ENCODE measurements at places on chromosomes 6 and 20.

- ATAC-seq: no peak
These were observed 76.3 kb downstream of the CDK19 start for GRCh38 chr6:110738899-110739365.

DNA sequence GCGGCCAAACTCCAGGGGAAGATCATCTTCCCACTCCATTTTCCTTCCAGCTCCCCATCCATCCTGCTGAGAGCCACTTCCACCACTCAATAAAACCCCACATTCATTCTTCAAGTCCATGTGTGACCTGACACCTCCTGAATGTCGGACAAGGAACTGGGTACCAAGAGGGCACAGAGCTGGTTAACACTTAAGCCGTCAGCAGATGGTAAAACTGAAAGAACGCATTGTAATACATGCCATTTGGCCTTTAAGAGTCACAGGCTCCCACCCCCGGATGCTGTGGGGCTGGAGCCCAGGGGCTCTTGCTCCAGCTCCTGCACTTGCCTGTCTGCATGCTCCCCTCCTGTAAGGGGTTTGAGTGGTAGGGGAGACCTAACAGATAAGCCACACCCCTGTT is 753.9 kb downstream of the COL12A1 start:
- no peak for ATAC-seq

DNA sequence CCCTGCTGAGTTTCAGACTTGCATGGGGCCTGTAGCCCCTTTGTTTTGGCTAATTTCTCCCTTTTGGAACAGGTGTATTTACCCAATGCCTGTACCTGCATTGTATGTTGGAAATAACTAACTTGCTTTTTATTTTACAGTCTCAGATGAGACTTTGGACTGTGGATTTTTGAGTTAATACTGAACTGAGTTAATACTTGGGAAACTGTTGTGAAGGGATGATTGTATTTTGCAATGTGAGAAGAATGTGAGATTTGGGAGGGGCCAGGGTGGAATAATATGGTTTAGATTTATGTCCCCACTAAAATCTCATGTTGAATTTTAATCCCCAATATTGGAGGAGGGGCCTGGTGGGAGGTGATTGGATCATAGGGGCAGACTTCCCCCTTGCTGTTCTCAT is 99.1 kb upstream of the IRAK1BP1 start:
- no peak for ATAC-seq

DNA sequence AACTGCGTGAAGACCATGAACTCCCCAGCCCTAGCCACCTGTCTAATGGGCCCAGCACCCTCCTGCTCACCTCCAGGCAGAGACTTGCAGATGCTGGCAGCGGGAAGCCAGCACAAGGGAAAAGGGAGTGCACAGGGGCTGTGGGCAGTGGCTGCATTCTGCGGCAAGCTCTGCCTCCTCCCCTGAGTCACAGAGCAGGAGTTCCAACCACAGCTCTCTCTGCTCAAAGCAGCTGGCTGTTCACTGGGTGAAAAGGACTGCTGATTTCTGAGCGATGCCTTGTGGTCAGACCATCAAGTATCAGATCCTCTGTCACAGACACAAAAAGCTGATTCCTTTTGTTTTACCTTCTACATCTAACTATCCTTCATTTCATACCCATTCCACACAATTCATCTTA is 10.5 kb downstream of the NKX2-2 start:
- no peak for ATAC-seq

DNA sequence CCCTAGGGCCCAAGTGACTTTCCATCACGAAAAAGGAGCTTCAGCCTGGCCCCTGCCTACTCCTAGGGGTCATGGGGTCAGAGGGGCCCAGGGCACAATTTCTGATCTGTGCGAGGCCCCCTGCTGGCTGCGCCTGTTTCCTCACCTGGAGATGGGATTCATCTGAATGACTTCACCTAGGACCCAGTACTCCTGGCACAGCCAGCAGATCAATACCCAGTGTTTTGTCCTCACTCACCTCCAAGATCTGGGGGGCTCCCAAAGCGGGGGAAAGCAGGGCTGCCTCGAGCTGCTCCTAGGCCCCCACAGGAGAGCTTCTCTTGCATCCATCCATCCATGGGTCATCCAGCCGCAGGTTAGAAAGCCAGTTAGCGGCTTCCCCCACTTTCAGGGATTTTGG is 33.8 kb downstream of the CD40 start:
- ATAC-seq: no peak

GRCh38 chr20:47196091-47197081 is 160.1 kb downstream of the ZMYND8 start:
- peak; percentile 94 for ATAC-seq

GRCh38 chr6:12661432-12662089 is 55.0 kb upstream of the PHACTR1 start:
- no peak for ATAC-seq

- ATAC-seq: no peak
These were observed 686.1 kb downstream of the HACE1 start for GRCh38 chr6:104173668-104174067.

DNA sequence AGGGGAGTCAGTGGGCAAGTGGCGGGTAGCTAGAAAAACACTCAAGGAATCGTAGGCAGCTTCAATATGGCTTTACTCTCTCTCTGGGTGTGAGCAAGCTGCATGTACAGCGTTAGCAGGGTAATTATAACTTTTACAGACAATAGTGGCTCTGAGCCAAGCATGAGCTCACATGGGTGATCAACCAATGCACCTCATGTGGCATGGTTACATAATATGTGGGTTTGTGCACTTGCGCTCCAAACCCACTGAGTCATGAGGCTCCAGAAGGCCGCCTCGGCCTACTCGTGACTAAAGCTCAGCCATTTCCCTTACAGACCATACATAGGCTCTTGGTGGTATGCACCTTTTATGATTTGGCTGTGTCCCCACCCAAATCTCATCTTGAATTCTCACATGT is 78.4 kb upstream of the FBXL4 start:
- ATAC-seq: no peak

DNA sequence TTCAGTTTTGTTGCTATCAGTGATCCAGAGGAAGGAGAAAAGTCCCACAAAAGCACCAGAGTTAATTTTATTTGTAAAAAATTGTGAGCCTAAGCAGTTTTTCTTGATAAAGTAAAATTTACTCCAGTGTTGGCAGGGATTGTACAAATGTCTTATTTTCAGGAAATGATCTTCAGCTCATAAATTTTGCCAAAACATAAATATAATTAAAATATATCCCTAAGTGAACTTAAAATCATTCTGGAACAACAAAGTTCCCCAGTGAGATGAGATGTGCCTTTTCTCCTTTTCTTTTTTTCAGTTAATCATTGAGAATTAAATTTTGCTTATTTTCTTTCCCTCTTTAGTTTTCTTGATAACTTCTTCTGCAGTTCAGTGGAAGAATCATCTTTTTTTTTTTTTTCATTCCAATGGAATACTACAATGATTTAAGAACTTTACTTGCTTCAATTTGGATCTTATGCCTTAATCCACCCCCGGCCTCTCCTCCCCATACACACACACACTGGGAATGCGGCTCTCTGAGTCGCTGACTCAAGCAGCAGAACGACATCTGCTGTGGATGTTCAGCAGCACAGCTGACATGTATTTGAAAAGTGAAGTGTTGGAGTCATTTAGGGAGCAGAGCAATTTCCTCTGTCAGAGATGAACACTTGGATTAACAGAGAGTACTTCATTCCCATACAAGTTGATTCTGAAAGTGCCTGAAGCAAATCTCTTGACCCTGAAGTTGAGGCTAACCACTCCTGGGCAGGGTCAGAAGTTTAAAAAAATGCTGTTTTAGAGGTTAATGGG is 27.7 kb upstream of the LAMA4 start:
- ATAC-seq: peak; percentile 99

DNA sequence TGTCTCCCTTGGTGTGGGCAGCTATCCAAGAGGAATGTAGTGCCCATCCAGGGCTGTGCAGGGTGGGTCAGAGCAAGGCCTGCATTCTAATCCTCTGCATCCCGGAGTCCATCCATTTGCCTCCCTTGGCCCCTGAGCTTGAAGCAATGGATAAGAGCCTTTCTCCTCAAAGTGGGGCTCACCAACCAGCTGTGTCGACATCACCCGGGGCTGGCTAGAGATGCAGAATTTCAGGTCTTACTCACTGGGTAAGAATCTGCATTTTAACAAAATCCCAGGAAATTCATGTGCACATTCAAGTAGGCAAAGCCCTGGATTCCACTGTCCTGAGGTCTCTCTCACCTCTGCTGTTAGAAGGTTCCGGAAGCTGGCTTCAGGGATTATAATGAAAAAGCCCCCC is 95.3 kb downstream of the MDGA1 start:
- ATAC-seq: no peak

DNA sequence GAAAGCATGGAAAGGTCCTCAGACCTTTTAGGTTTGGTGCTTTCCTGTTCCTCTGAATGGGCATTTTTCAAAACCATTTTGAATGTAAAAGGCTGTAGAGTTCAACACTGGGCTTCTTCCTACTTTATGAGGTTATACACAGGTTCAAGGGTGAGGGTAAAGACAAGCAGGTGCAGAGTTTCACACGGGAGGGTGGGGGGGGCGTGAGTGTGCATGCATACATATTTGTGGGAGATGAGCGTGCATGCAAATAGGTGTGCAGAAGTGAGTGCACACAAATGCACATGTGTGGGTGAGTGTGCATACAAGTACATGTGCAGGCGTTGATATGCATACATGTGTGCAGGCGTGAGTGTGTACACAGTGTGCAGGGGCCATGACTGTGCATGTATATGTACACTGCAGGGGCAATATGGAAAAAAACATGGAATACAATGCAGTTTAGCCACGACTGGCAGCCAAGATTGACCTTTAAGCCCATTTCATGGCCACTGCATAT is 183.1 kb downstream of the GMPR start:
- ATAC-seq: no peak

- ATAC-seq: no peak
These were observed 644.3 kb downstream of the KIF16B start for GRCh38 chr20:15928946-15929345.

DNA sequence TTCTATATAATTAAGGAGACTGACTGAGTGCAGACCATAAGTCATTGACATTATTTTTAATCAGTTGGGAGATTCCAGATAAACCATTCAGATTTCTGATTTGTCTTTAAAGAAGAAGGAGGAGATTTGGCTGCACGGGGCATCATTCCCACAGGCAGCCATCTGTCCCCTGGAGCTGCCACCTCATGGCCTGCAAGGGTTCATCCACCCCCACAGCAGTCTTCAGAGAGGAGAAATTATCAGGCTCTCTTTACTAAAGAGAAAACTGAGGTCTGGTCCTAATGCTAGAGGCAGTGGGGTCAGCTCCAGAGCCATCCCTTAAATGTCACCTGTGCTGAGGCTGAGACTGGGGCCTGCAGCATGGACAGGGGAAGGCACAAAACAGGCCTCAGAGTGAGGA is 501.3 kb upstream of the SULF2 start:
- ATAC-seq: no peak

DNA sequence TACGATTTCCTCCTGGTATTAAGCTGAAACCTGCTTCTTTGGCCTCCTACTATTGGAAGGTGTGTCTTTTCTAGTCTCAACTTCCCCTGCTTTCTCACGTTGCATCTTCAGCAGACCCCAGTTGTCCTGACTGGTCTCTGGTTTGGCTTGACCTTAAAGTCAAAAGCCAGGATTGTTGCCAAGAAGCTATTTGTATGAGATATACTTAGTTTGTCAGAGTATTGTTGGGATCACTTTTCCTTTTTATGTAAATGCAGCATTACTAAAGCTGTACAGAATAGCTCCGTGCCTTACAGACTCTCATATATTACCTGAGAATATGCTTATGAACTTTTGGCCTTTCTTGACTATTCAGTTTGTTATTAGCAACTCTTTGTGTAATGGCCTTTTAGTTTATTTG is 61.1 kb downstream of the TSPYL4 start:
- ATAC-seq: no peak

GRCh38 chr6:138157986-138158638 is 3.6 kb upstream of the ARFGEF3 start:
- no peak for ATAC-seq

DNA sequence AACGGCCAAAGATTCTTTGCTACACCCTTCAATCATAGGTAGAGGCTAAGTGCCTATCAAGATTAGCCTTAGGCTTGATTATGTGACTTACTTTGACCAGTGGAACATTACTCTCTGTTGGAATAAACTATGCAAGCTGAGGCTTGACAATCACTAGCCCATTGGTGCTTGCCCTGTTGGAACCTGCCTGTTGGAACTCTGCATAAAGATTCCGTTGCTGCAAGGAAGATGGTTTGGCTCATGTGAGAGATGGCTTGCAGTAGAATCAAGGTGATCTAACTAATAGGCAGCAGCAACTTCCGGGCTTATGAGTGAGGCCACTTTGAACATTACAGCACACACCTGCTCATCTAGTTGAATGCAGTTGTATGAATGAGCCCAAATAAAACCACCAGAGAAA is 227.7 kb upstream of the TSHZ2 start:
- no peak for ATAC-seq

- no peak for ATAC-seq
These were observed 482.7 kb upstream of the CITED2 start for GRCh38 chr6:139857143-139857542.

GRCh38 chr6:37820718-37821079 is 1.2 kb downstream of the ZFAND3 start:
- ATAC-seq: no peak

GRCh38 chr6:52457096-52457495 is 37.0 kb downstream of the EFHC1 start:
- no peak for ATAC-seq

- peak; percentile 8 for ATAC-seq
These were observed 347.7 kb downstream of the BCKDHB start for GRCh38 chr6:80454197-80454596.

- ATAC-seq: no peak
These were observed 36.2 kb downstream of the JAG1 start for GRCh38 chr20:10637563-10637962.

- ATAC-seq: peak; percentile 77
These were observed 212.6 kb downstream of the MOXD1 start for GRCh38 chr6:132188556-132189264.

DNA sequence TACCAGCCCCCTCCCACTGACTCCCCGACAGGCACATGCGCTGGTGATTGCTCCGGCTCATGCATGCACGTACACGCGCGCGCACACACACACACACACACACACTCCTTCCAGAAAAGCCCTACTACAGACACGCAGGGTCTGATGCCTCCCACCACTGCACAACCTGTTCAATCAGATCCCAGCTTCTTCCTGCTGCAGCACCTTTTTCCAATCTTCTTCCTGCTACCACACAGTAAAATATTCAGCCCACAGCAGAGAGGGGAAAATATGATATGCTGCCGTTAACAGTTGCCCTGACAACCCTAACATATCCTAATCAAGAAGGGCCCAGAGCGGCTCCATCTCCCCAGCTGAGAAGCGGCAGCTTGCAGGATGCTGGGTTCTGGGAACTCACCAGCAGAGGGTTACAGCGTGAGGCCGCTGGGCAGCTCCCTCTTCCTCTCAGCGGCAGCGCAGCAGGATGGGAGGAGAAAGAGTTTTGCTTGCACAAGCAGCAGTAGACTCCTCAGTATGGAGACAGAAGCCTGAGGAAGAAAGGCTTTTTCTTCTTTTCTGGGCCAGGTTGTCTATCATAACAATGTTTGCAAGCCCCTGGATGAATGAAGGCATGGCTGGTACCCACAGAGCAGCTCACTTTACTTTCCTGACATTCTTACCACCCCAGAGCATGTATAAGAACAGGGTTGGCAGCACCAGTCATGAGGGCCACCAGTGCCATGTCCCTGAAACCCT is 23.9 kb downstream of the MAP7 start:
- ATAC-seq: peak; percentile 98

Data from SK-N-SH treated with all-trans-retinoic acid at 6 μM for 48 hours (cell line).